CD4-positive, alpha-beta T cell treated with Interleukin-1 beta for 1 hour (primary cell): ENCODE measurements at places on chromosomes 16 and 17.

- no peak for DNase-seq
Observed at GRCh38 chr16:9002042-9002441, 38.3 kb upstream of the USP7 start.

- DNase-seq = no peak
Observed at GRCh38 chr17:21194226-21194625, 19.7 kb downstream of the TMEM11 start.

DNA sequence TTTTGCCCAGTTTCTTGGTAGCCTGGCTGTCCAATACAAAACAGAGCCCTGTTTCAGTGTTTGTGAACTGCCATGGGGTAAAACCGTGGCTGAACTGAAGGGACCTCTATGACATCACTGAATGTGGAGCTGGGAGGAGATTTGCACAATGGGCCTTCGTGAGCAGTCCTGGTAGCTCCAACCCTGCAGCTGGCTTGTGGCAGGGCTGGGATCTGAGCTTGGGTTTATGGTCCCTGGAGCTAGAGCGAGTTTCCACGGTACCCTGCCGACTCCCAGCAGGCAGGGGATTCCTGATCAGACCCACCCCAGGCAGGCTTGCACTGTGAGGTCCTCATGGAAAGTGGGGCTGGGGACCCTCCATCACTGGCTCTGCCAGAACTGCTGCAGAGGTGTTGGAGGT is 247.0 kb downstream of the GSG1L start:
- DNase-seq = no peak

GRCh38 chr17:45431531-45432404 is 902 bp downstream of the ARHGAP27 start:
- DNase-seq = peak; percentile 75

DNA sequence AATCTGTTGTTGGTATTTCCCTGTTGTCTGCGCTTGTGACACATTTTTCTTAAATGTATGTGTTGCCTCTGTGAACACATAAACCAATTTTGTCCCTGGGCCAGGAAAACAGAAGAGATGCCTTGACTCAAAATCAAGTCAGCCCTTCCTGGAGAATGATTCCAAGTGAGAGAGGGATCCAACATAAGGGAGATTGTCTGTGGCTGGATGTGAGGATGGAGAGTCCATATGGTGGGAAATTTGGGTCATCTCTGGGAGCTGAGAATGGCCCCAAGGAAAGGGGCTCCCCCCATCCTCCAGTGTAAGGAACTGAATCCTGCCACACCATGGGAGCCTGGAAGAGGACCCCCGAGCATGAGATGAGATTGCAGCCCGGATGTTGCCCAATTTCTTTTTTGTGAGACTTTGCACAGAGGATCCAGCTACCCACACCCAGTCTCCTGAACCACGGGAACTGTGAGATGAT is 13.5 kb downstream of the CRYM start:
- no peak for DNase-seq

DNA sequence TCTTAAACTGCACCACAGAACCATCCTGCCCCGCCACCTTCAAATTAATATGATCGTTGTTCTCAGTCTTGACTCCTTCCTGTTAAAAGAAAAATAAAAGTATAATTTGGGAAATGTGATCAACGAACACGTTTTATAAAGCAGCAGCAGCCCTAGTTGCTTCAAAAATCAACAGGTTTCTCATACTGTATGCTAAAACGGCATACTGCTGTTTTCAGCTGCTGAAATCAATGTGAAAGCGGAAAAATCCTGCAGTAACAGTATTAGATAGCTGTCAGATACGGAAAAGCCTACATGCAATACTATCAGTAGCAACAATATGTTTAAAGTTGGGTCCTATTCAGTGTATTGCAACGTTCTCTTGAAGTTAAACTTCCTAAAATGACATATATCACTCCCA is 1.6 kb downstream of the SUMO2 start:
- no peak for DNase-seq

GRCh38 chr16:58716468-58716867 is 17.6 kb downstream of the GOT2 start:
- no peak for DNase-seq

DNA sequence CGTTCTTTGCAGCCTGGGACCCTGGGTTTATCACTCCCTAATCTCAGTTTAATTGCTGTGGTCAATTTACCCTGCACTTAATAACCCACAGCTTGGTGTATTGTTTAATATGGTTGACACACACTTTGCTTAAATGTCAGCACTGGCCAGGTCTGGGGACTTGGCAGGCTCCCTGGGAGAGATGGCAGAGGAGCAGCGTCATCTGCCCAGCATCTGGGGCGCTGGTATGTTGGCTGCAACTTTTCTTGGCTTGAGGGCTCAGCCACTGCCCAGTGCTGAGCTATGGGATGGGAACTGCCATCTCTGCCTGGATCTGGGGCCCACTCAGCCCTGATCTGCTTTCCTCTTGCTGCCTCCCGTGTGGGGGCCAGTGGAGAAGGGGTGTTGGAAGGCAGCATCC is 115.7 kb upstream of the IRX3 start:
- no peak for DNase-seq

DNA sequence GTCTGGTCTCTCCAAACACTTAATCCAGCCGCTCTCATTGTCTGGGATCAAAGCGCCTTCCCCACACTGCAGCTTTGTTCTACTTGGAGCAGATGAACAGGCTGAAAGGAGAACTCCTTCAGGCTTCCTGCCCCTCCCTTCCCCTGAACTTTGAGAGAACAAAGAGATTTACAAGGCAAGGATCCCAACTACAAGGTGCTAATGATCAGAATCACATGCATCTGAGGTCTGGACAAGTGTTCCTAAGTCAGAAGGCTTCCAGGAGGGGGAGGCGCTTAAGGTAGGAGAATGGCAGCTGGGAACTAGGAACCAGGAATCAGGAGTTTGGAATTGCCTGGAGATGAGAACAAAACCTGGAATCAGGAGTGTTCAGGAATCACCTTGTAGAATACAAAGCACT is 606.3 kb upstream of the CDH11 start:
- DNase-seq = no peak

DNA sequence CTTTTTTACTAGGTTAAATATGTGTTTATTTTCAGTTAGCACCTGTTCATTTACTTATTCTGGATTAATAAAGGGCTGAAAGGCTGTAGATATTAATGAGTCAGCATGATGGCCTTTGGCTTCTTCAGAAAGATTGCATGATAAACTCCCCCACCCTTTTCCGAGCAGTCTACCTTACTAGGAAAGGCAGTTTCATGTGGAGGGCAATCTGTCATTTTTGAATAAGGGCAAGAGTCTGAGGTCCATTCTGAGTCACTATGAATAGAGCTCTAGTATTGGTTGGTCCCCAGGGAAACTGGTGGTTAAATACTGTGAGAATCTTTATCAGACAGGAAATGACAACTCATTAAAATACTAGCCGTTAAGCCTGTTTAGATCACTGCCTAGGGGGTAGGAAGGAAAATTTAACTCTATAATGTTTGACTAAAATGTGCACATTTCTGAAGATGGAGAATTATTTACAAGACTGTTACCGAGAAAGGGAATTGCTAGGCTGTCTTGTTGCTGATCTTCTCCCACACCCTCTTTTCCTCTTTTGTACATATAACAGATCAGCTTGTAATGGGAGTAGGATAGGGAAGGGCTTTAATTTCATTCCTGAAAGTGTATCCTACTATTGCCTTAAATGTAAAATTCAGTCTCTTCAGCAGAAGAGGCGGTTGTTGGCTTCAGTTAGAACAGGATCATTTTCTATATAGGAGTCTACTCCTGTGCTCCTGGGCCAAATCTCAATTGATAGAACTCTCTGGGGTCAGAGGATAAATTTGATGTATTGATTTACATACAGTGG is 63.3 kb downstream of the TUBD1 start:
- peak; percentile 43 for DNase-seq

- DNase-seq = no peak
Observed at GRCh38 chr17:50861822-50862528, 4.2 kb downstream of the TOB1 start.

GRCh38 chr17:72542317-72542716 is 421.5 kb downstream of the SOX9 start:
- DNase-seq = no peak

GRCh38 chr16:3094289-3095027 is 4.6 kb downstream of the ZSCAN10 start:
- peak; percentile 51 for DNase-seq

- no peak for DNase-seq
Observed at GRCh38 chr16:76441876-76442275, 164.7 kb downstream of the CNTNAP4 start.

- DNase-seq = no peak
Observed at GRCh38 chr16:85088570-85089199, 23.6 kb downstream of the CIBAR2 start.

DNA sequence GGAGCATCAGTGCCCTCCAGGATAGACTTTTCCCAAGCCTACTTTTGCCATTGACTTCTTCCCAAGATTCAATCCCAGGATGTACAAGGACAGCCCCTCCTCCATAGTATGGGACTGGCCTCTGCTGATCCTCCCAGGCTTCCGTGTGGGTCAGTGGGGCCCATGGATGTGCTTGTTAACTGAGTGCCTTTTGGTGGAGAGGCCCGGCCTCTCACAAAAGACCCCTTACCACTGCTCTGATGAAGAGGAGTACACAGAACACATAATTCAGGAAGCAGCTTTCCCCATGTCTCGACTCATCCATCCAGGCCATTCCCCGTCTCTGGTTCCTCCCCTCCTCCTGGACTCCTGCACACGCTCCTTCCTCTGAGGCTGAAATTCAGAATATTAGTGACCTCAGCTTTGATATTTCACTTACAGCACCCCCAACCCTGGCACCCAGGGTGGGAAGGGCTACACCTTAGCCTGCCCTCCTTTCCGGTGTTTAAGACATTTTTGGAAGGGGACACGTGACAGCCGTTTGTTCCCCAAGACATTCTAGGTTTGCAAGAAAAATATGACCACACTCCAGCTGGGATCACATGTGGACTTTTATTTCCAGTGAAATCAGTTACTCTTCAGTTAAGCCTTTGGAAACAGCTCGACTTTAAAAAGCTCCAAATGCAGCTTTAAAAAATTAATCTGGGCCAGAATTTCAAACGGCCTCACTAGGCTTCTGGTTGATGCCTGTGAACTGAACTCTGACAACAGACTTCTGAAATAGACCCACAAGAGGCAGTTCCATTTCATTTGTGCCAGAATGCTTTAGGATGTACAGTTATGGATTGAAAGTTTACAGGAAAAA is 9.7 kb upstream of the CYLD start:
- no peak for DNase-seq

GRCh38 chr17:55710410-55710809 is 12.3 kb downstream of the TMEM100 start:
- no peak for DNase-seq

- peak; percentile 55 for DNase-seq
Observed at GRCh38 chr16:4515611-4516233, 22.9 kb downstream of the CDIP1 start.

DNA sequence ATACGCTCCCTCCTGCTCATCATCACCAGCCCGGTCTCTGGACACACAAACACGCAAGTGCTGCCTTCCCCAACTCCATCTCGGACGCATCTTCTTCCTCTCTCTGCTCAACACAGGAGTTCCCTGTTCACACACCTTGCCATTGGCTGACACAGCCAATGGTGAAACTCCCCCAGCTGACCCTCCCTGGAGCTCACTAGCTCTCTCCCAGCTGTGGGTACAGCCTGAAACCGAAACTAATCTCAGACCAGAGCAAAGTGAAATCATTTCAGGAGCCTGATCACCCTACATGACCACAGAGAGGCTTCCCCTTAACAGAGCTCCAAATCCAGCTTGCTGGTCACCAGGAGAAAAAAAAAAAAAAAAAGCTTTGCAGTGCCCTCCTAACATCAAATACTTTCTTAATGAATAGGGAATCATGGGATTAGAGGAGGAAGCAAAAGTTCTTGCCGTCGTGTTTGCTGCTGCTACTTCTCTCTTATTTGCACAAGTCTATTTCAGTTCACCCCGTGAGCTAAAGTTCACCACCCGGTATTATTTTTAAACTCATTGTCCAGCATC is 8.3 kb downstream of the CUEDC1 start:
- peak; percentile 64 for DNase-seq

- DNase-seq = peak; percentile 40
Observed at GRCh38 chr17:8072729-8073461, 14.6 kb downstream of the ALOX12B start.

- DNase-seq = no peak
Observed at GRCh38 chr16:78957317-78958100, 643.0 kb downstream of the MAF start.

GRCh38 chr17:9549215-9549614 is 26.4 kb downstream of the STX8 start:
- DNase-seq = no peak
